ENCODE measurements at places on chromosomes 6 and 20.

GRCh38 chr6:136323431-136324112 lies 33.9 kb upstream of the BCLAF1 start:
- DNase-seq: no peak

DNA sequence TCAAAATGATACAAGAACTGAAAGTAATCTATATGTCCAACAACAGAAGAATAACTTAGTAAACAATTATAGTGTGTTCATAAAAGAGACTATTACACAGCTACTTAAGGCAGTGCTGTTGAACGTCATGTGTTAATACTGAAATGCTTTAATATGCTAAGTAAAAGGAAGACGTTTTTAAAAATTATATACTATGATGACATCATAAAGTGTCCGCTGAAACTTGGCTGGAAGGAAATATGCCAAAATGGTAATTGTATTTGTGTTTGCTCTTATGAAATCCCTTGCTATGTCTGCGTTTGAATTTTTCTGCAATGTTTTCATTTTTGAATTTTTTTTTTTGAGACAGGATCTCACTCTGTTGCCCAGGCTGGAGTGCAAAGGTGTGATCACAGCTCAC lies 679.3 kb downstream of the DHX35 start:
- DNase-seq: no peak

GRCh38 chr20:37526238-37526838 lies 1.3 kb downstream of the BLCAP start:
- no peak for DNase-seq

- no peak for DNase-seq
These were observed 2.3 kb upstream of the REV3L start for GRCh38 chr6:111485342-111485741.

DNA sequence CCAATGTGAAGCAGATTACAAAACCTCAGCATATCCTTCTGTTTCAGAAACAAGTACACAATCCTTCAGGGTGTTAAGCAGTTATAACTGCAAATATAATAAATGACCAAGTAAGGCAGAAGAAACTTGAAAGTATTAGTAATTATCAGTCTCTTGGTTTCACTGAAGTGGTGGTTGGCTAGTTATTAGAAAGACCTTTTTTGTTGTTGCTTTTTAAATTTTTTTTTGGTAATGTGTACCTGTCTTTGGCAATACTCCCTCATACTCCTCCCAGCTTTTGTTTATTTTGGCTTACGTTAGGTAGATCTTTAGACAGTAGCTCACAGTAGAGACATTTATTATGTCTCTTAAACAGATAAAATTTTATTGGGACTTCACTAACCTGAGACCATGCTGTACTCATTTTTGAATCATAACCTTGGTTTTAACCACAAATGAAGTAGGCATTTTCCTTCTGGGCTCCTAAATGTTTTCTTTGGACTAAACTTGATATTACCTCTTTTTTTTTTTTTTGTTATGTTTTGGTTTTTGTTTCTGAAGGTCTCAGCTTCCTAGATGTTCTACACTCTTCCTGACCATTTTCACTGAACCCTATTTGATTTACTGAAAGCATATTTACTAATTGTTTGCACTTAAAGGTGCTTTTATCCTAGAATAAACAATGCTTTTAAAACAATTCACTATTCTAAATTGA lies 6.4 kb downstream of the CD2AP start:
- DNase-seq: no peak

DNA sequence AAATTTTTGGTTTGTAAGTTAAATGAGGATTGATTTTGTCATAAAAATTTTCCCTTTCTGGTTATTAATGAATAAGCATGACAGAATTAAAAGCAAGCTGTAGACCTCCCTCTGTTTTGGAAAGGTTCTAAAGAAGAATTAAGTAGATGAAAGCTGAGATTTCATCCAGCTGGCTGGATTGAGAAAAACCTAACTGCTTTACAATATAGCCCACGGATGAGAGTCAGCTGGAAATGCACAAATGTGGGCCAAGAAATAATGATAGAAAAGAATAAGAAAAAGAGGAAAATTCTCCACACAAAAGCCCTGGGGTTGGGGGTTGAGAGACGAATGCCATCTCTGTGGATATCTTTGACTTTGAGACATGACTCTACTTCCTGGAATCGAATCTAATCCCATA lies 631.6 kb downstream of the HDGFL1 start:
- DNase-seq: no peak

GRCh38 chr6:28505733-28506132 lies 9.9 kb downstream of the GPX6 start:
- DNase-seq: no peak

DNA sequence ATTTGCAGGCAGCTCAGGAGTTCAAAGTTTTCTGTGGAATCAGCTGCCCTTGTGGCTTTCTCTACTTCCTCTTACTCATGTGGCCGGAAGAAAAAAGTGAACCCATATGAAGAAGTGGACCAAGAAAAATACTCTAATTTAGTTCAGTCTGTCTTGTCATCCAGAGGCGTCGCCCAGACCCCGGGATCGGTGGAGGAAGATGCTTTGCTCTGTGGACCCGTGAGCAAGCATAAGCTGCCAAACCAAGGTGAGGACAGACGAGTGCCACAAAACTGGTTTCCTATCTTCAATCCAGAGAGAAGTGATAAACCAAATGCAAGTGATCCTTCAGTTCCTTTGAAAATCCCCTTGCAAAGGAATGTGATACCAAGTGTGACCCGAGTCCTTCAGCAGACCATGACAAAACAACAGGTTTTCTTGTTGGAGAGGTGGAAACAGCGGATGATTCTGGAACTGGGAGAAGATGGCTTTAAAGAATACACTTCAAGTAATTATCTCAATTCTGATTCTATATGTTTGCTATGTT lies 1.1 kb downstream of the MGME1 start:
- no peak for DNase-seq

- no peak for DNase-seq
These were observed 1.0 kb upstream of the TGM6 start for GRCh38 chr20:2379511-2380229.

DNA sequence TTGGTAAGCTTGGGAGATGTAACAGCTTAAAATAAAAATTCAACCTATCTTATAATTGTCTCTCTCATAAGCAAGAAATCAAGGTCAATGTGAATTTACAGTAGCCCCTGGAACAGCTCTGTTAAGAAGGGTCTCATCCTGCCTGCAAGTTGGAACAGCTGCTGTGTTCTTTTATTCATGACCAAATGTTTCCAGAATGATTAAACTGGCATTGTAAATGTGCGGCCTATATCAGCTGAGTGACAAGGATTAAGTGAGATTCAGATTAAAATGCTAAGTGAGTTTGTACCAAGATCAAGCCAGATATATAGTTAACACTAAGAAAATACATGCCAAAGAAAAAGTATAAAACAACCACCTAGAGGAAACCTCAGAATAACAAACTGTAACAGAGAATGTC lies 45.3 kb upstream of the NRSN1 start:
- DNase-seq: no peak

GRCh38 chr20:35263532-35264341 lies 14.2 kb downstream of the MMP24OS start:
- no peak for DNase-seq

DNA sequence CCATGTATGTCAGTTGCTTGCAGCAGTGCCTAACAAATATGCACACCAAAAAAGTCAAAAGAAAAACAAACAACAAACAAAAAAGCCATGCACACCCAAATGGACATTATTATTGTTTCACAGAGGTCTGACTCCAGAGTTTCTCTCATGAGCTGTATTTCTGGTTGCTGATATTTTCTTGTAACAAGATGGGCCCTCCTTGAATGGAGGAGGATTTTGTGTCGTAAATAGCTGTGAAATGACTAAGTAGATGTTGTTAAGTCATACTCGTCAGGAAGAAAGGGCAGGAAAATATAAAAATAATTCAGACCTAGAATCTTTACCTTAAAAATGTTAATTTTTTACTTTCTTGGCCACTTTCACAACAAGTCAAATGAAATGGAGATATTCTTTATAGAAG lies 96.0 kb downstream of the PLEKHG1 start:
- no peak for DNase-seq

DNA sequence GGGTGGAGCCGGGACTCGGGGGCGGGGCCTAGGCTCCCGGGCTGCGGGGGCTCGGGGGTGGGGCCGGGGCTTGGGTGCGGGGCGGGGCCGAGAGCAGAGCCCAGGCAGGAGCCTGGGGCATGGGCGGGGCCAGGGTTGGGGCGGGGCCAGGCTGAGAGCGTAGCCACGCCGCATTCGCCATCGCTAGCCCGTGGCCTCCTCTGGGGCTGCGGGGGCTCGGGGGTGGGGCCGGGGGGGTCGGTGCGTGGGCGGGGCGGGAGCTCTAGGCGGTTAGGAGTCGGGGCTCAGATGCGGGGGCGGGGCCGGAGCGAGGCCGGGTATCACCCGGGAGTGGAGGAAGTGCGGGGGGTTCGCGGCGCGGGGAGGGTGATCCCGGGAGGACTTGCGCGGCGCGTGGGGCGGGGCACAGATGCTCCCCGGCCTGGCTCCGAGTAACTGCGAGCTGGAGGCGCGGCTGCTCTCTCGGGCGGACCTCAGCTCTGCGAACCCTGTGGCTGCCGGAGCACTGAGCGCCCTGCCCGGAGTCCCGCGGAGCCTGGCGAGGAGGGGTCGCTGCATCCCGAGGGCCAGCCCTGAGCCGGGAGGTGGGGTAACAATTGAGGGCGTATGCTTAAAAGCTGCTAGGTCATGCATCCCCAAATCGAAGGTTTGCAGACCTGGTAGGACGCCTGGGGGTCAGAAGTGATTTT lies 434 bp upstream of the ECI2 start:
- DNase-seq: peak; percentile 99

GRCh38 chr20:1130058-1130694 lies 11.8 kb downstream of the PSMF1 start:
- DNase-seq: no peak

DNA sequence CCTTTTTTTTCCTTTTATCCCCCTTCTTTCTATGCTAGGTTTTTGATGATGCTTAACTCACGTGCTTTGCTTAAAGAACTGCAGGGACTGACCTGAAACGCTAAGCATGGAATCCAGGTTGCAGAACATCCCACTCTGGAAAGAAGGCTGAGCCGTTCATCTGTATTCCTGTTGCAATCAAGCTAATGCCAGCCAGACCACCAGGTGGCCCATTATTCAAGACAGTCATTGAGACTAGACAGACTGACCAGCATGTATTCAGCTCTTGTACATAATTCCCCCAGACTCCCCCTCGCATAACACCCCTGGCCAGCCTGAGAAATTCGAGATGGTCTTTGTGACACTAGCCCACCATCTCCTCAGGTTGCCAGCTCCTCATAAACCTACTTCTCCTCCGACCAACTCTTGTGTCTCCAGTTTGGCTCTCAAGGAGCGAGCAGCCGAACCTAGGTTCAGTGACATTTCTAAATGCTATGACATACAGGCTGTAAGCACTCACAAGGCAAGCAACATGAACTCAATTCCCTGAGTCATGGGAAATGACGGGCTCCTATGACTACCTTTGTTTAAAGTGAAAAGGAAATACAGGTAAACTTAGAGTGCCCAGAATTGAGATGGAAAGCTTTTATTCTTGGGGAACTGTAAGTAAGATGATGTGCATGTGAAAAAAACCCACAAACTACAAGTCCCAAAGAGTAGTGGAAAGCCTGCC lies 309.3 kb upstream of the CDYL start:
- DNase-seq: no peak

DNA sequence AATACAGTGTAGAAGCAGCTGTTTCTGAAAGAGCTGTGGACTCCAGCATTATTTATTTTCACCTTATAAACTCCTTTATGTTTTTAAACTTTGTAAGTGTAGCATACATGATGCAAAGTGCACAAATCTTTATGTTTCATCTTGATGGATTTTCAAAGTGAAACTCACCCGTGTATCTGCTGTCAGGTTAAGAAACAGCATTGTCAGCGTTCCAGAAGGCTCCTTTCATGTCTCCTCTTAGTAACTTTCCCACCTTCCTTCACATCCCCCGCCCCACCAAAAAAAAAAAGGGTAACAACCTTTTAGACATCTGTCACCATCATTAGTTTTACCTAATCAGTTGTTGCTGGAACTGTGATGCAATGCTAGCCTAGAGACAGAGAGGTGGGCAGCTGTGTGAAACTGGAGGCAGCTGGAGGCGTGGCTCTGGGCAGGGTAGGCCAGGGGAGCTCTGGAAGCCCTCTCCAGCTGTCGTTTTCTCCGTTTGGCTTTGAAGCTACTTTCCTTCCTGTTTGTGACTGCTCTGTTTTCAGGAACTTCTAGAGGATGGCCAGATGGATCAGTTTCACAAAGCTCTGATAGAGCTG lies 7.2 kb downstream of the ACTR5 start:
- DNase-seq: no peak

- DNase-seq: no peak
These were observed 4.9 kb upstream of the PTGIS start for GRCh38 chr20:49572857-49573256.

DNA sequence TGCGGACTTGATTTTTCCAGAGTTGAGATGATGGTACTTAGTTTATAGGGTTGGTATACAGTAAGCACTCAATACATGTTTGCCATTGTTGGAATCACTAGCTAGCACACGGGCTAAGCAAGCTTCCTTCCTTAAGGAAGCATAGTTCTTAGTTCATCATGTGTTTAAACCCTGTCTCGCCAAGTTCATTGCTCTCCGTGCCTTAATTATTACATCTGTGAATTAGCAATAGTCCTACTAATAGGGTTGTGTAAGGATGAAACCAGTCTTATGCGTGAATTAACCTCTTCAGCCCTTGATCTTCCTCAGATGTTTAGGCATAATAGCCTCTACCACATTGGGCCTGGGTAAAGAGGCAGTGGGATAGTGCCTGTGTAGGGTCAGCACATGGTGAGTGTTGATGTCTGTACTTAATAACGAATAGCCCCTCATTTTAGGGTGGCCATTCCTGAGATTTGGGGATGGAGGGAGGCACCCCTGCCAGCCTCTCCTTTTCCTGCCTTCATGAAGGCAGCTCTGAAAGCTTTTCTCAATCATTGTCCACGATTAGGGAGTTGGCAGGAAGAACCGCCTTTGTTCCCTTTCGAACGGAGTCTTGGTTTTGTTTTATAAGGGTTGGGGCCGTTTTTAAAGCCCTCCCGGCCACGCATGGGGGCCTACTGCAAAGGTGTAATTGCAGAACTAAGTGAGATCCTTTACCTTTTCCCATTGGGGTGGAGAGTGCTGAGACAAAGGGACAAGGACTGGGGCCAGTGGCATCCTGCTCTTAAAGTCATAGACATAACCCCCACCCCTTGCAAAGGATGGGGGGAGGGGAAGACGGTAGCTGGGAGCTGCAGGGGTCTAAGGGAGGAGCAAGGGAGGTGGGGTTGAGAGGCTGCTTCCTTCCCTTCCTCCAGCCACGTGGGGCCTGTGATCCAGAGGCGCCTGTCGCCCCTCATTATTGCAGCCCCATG lies 2.1 kb downstream of the DNMT3B start:
- no peak for DNase-seq

DNA sequence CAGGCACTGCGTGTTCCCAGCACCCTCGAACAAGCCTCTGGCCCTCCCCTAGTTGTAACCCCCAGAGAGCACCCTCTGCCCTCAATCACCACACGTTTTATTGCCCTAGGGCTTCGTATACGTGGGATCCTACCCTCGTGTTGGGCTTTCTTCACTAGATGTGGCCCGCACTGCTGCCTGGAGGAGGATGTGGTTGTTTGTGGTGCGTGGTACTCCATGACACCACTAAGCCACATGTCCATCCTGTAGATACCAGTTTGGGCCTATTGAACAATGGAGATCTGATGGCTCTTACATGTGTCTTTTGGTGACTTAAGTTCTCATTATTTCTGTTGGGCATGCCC lies 17.0 kb downstream of the SLC2A4RG start:
- no peak for DNase-seq
